ENCODE measurements at places on chromosomes 1 and 21. TPM values are rescaled to one million over a fixed set of nuclear protein-coding genes. Genes with fewer than 3 reads are reported as not detected.

- peak; percentile 74 for DNase-seq
Observed at GRCh38 chr1:159132271-159132881, 39.0 kb upstream of the CADM3 start.

DNA sequence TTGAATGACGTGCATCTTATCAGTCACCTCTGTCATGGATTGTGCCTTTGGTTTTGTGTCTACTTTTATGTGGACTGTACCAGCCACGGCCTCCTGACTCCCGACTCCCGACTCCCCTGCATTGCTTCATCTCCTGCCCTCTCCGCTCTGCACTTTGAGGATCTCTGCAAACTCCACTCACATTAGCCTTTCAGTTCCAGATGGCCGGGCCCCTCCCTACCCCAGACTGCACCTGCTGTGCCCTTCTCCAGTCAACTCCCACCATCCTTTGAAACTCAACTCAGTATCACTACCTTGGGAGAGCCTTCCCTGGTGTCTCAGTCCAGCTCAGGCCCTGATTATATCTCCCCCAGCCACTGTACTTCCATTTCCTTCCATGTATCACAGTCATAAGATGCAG lies 71.4 kb downstream of the MDM4 start:
- DNase-seq = peak; percentile 20

DNA sequence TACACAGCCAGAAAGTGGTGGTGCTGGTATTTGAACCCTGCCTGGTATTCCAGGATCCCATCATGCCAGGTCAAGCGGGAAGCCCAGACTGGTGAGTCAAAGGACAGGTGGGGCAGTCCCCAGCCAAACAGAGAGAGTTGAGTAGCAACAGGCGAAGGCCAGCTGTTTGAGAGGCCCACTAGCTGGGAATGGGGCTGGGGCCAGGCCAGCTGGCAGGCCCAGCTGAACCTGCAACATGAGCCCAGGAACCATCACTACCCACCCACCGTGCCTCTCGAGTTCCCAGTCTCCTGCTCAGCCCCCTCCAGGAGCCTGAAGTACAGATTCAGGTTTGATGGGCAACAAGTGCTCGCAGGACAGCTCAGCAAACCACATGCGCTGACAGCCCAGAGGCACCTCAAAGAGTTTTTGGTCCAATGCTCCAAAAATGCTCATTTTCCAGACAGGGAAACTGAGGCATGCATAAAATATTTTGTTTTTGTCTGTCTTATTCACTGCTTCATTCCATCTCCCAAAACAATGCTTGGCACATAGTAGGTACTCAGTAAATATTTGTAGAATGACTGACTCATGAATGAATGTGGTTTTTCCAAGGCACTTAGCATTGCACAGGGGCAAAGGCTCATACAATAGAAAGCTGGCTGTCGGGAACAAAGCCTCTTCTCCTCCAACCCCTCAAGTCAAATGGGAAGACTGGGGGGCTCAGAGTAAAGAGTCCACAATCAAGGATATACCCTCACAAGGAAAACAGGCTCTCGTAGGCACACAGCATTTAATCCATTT lies 42.5 kb upstream of the CLIC4 start:
- peak; percentile 61 for DNase-seq

Gene PUSL1
- 12.6 TPM for total RNA-seq

- DNase-seq = no peak
Observed at GRCh38 chr1:94142583-94142982, 21.6 kb upstream of the ABCA4 start.

GRCh38 chr1:173176246-173176645 lies 30.9 kb downstream of the TNFSF4 start:
- DNase-seq = no peak

Gene SPRR1A
- not detected for total RNA-seq

Gene YBX1
- total RNA-seq = 395 TPM

Gene OR14A16
- total RNA-seq = not detected

DNA sequence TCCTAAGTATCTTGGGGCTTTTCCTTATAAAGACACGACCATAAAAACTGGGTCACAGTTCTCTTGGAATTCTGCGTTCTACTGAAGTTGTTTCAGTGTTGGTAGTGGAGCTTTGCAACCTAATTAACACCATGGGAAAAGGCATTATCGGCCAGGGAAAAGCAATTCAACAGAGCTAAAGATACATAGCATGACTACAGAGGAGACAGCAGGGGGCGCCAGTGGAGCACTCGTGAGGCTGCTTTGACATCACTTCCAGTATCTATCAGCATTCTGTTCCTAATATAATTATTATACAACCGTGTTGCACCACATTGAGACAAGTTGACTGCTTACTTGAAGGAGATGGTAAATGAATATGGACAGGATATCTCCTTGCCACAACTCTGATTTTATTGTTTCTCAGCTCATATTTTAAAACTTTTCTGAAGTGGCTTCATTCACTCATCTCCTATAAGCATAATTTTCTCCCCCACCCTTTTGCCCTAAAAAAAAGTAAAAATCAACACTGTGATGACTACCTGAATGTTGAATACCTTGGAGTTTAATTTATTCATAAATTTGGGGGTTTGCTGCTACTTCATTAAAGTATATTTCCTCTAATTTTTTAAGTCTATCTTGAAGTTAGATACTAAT lies 39.4 kb downstream of the ZP4 start:
- DNase-seq = peak; percentile 43

GRCh38 chr1:115373305-115373704 lies 35.3 kb upstream of the NGF start:
- no peak for DNase-seq

- no peak for DNase-seq
Observed at GRCh38 chr1:65243491-65243890, 65.9 kb upstream of the DNAJC6 start.

DNA sequence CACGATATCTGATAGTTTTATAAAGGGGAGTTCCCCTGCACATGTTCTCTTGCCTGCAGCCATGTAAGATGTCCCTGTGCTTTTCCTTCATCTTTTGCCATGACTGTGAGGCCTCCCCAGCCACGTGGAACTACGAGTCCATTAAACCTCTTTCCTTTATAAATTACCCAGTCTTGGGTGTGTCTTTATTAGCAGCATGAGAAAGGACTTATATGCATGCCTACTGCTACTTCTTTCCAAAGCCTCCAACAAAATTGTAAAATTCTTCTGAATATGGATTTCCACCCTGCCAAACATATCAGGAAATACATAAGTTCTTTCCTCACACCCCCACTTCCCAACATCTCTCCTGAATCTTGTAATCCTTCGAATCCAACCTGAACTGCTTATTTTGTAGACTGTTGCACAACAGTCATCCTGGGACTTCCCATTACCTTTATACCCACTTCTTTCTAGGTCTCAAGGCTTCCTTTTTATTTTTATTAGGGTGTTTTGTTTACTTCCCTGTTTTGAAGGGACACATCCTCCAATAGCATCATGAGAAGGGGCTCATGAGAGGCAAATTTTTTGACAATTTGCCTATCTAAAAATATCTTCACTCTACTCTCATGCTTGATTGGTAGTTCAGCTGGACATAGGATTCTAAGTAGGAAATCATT lies 67.5 kb upstream of the MUTYH start:
- no peak for DNase-seq

GRCh38 chr1:17093822-17094393 lies 25.3 kb downstream of the PADI2 start:
- no peak for DNase-seq

DNA sequence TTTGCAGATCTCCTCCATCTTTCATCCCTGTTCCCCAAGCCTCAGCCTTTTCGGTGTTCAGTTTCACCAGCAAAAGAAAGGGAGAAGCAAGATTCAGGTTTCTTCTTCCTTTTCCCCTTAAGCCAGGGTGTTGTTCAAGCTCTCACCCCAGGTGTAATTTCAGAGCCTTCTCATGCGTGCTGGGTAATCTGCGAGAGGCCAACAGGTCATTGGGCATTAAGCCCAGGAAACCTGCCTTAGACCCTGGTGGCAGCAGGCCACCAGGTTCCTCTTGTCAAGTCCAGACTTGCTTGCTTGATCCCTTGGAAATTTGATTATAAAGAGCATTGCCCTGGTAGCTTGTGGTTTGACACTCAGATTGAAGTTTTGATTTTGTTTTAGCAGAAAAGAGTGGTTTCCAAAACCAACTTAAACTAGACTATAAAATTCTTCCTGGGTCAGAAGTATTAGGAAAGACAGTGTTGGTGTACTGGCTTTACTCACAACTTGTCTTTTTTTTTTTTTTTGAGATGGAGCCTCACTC lies 6.9 kb downstream of the AKR1A1 start:
- no peak for DNase-seq

DNA sequence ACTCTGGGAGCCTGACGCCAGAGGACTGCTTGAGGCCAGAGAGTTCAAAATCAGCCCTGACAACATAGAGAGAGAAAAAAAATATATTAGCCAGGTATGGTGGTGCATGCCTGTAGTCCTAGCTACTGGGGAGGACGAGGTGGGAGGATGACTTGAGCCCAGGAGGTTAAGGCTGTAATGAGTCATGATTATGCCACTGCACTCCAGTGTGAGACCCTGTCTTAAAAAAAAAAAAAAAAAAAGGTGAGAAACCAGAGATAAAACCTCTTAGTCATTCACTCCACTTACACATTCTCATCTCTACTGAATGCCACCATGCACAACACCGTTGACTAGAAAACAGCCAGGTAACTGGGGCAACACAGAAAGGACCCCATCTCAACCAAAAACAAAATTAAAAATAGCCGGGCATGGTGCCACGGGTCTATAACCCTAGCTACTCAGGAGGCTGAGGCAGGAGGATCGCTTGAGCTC lies 178.1 kb downstream of the SLC45A1 start:
- no peak for DNase-seq

- no peak for DNase-seq
Observed at GRCh38 chr1:80593197-80593596, 1207.5 kb upstream of the ADGRL2 start.

DNA sequence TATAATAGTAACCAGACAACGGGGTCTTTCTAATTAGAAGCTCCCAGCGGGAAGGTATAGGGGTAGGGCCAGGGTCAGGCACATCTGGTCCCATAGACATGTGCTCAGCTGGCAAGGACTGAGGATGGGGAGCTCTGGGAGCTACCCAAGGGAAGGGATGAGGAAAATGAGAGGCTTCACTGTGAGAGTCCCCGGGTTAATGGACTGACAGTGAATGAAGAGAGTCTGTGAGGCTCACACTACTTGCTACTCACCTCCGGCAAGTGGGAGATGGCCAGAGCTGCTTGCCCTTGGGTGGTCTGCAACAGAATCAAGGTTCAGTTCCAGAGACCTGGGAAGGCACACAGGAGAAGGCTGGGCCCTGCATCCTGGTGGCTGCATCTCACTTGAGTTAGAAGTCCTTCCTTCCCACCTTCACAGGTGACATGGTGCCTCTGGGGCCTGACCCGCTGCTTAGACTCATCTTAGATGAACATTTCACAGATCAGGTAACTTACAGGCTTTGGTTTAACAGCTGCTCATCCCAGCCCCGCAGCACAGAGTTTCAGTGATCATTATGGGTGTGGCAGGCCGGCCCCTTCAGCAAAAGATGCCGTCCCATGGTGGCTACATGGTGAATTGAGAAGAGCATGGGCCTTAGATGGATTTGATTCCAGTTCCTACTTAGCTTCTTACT lies 31.7 kb downstream of the EIF2D start:
- no peak for DNase-seq
